ENCODE measurements at places on chromosomes 4 and X.

DNA sequence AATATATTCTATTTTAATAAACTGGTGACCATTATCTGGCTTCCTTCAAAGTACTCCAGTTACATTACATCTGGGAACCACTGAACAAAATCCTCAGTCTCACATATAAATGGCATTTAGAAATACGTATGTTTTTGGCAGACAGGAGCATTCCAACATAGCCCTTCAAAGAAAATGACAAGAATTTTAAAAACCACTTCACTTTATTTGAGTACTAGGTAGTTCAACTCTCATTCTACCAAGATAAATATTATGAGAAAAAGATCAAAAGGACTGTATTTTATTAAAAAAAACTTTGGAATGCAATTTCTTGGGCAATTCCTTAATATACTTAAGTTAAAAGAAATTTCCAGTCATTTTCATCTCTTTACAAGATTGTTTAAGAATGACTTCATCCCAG is 17.6 kb downstream of the TNIP3 start:
- peaks cover 63% of the 10 kb centered on the region for H3K4me1 ChIP-seq
- H3K36me3 ChIP-seq, result no peaks in the 10 kb centered on the region
- H3K4me3 ChIP-seq, result no peak overlapping the region
- no peak overlapping the region for H3K27ac ChIP-seq

- no peaks in the 10 kb centered on the region for H3K27me3 ChIP-seq
- no peak overlapping the region for H3K27ac ChIP-seq
- DNase-seq, result no peak
- H3K4me3 ChIP-seq, result no peak overlapping the region
- H3K4me1 ChIP-seq, result no peaks in the 10 kb centered on the region
Measured at GRCh38 chrX:7545564-7545963, 297.4 kb upstream of the VCX start.

DNA sequence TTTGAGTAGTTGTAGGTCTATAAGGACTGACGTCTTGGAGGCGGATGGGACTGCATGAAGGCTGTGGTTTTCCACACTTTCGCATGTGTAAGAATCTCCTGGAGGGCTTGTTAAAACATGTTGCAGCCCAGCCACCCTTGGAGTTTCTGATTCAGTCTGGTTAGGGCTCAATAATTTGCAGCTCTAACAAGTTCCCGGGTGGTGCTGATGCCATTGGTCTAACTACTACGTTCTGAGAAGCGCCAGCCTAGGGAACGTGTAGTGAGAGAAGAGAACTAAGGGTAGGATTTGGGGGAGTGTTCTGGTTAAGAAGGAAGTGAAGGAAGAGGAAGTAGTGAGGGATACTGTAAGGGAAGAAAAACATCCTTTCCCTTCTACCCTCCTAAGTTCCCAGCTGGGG is 138.9 kb downstream of the LARP7 start:
- H3K27ac ChIP-seq, result no peak overlapping the region
- H3K4me3 ChIP-seq, result no peak overlapping the region
- H3K4me1 ChIP-seq, result no peaks in the 10 kb centered on the region
- no peaks in the 10 kb centered on the region for H3K27me3 ChIP-seq
- H3K36me3 ChIP-seq, result no peaks in the 10 kb centered on the region

GRCh38 chr4:141275834-141276233 is 55.1 kb downstream of the ZNF330 start:
- H3K4me3 ChIP-seq, result no peak overlapping the region
- H3K36me3 ChIP-seq, result no peaks in the 10 kb centered on the region
- H3K27ac ChIP-seq, result no peak overlapping the region
- no peaks in the 10 kb centered on the region for H3K27me3 ChIP-seq

All from HFFc6 (cell line).